GM12865 (cell line): ENCODE measurements at places on chromosomes 11 and 22.

DNA sequence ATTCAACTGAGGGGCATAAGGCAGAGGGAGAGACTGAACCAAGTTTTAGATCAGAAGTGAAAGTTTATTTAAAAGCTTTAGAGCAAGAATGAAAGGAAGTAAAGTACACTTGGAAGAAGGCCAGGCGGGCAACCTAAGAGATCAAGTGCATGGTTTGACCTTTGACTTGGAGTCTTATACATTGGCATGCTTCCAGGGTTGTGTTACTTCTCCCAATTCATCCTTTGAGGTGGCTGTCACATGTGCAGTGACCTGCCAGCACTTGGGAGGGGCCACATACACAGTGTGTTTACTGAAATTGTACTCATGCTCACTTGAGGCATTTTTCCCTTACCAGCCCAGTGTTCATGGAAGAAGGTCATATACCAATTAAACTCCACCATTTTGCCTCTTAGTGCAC is 30.4 kb downstream of the CYP2R1 start:
- no peak for DNase-seq

- DNase-seq: no peak
These were observed 41.0 kb upstream of the EIF3D start for GRCh38 chr22:36569999-36570398.

DNA sequence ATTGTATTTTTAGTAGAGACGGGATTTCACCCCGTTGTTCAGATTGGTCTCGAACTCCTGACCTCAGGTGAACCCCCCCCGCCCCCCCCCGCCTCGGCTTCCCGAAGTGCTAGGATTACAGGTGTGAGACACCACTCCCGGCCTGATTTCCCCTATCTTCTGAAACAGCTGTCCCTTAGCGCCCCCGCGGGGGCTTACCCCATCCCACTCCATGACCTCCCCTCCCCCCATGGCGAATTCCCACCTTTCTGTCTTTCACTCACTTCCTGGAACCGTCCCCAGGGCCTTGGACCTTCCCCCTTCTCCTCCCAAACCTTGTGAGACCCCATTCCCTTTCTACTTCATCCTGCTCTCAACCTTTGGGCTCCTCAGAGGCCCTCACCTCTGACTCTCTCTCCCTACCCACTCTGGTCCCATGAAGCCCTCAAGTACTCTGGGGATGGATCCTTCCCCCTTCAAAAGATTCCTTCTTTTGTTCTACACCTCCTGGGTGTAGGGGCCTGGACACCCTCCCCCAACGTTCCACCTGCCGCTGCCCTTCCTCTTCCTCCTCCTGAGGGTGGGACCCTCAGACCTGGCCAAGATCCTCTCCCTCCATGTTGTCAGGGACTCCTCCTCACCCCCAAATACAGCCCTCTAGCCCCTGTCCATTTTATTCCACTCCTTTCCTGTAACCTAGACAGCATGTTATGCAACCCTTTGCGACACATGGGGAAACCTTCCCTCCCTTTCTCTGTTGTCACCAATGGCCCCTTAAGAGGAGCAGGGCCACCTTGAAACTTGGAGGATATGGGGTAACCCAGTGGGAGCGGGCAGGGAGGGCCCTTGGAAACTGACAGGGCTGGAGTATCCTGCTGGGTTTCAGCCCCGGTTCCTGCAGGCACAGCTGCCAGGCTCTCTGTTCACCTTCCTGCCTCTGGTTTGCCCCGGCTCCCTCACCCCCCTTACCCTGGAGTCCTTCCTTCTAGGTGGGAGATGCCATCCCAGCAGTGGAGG is 1.1 kb downstream of the PRDX5 start:
- no peak for DNase-seq

DNA sequence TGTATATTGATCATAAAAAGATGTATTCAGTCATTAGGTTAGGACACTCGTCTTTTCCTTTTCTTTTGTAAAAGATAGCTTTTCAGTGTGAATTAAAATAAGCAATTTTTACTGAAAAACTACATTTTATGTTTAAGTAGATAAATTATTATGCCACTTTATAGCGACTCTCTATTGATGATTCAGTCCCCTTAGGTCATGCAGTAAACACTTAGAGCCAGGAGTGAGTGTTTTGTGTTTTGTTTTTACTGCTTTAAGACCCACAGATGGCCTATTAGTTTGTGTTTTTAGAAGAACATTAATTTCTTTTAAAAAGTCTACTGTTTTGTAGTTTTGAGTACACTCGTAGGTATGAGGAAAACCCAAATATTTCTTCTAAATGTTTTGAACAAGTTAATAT is 86.6 kb downstream of the YAP1 start:
- no peak for DNase-seq

- no peak for DNase-seq
These were observed 119.6 kb upstream of the IGLL5 start for GRCh38 chr22:22767876-22768602.

DNA sequence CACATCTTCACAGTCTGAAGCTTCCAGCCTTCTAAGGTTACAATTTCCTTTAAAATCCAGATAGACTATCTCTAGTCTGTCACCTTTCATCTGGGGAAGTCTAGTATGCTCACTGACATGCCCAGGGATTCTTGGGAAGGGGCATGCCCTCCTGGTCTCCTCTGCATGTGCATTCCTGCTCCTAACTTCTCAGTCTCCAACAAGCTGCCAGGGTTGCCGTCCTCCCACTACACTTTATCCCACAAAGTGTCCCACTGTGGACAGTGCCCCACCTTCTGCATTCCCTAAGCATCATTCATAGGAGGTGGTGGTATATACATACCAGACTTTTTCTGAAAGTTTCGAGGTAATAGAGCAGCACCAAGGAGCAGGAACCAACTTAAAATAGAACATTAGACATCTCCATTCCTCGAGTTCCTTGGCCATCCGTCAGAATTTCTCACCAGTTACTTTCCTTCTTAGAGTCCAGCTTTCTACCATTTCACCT is 28.7 kb downstream of the EIF3F start:
- DNase-seq: no peak

GRCh38 chr11:5703741-5704536 is 14.3 kb downstream of the TRIM22 start:
- no peak for DNase-seq

- DNase-seq: no peak
These were observed 3.5 kb downstream of the DDTL start for GRCh38 chr22:23970201-23970641.

DNA sequence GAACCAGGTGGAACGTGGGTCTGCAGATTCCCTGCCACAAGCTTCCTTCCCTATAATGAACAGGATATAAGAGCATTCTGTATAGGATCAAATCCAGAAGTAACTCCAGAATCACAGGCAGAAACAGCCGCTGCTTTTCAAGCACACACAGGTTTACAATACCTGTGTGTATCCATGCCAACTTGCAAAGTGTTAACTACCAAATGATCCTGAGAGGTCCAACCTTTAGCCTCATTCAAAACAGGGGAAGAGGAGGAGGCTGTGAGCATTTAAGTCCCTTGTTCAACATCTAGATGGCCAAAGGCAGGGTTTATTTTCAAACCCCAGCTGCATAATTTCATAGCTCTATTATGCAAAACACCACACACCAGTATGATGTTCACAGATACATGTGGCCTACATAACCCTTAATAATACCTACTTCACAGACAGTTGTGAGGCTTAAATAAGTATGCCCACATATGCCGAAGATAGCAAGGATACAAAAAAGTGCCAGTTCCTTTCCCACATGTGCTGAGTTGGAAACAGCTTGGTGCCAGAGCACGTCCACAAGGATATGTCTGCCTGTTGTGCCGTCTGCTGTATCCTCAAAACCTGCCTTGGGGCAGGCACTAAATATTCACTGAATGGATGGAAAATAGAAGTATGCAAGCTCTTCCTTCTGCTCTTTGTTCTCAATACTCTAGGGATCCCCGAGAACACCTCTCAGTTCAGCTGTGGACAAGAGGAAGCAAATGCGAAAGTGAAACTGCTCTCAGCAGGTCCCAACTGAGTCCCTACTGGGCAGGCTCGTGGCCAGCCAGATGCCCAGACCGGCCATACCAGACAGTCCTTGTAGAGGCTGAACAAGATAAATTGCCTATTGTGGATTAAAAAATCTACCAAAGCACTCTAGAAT is 66.8 kb downstream of the LARGE1 start:
- DNase-seq: peak; percentile 88

DNA sequence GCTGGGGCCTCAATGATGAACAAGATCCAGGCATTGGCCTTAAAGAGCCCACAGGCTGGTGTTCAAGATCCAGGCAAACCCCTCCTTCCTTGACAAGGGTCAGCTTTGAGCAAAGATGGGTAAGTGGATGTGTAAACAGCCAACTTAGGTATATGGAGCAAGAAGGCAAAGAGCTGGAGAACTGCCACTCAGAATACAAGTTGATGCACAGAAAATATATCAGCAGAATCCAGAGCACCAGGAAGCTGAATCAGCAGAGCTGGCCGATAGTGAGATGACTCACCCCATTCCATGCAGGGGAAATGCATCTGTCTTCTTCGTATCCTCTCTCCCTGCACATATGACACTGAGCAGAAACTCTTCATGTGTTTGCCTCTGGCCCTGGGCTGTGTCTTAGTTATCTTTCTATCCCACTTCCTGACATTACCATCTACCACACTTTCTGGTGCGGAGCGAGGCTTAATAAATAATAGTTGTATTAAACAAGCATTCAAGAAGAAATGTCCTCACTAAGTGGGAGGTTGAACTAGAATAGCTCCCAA is 57.8 kb downstream of the ENDOD1 start:
- no peak for DNase-seq

DNA sequence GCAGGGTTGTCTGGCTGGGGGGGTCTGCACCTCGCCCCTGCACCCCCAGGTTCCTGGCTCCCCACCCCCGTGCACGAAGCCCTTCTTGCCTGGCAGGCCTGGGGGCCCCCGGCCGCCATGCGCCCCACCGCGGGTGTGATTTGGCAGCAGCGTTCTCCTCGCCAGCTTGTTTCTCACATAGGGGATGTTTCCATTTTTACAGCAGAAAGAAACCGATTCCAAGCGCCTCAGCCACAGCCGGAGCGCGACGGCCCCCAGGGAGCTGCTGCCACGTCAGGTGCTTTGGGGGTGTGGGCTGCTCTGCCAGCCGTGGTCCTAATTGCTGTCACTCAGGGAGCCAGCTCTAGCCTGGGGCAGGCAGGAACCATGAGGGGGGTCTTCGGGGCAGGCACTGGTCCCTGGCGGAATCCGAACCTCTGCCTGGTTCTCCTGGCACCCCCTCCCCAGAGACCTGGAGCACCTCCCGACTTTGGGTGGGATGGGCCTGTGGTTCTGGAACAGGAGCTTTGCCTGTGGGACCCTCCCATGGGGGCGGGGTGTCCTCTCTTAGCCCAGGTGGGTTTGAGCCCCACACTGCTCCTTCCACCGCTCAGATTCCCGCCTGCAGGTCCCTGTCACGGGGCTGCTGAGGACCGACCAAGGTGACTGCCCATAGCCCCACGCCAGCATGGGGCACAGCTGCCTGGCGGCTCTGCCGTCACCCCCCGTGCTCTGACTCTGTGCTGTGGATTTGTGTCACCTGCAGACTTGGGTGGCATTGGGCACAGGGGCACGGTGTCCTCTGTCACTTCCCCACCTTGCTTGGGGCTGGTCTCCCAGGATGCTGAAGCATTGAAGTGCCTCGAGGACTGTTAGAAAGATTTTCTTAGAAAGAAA is 54.0 kb downstream of the RTN4R start:
- peak; percentile 28 for DNase-seq

DNA sequence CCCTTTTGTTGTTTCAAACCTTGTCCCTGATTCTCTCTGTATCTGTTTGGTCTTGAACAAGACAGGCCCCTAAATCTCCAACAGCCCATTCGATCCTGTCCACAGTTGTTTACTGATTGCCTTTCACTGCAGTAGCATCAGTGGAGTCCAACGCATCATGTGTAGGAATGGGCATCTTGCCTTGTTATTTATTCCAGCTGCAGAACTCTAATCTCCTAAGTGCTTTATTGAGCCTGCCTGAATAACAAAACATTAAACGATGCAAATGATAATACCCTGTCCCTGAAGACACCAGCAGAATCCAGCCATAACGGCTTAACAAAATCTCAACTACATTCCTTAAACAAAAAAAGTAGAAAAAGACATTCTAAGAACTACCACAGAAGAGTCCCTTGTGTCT is 50.1 kb downstream of the SLC35F2 start:
- no peak for DNase-seq

- DNase-seq: no peak
These were observed at the start of gene SULT4A1 for GRCh38 chr22:43862074-43862881. Gene SULT4A1 (minus strand): TSS chr22:43862513. CDS start chr22:43862382, 131 bp downstream.

DNA sequence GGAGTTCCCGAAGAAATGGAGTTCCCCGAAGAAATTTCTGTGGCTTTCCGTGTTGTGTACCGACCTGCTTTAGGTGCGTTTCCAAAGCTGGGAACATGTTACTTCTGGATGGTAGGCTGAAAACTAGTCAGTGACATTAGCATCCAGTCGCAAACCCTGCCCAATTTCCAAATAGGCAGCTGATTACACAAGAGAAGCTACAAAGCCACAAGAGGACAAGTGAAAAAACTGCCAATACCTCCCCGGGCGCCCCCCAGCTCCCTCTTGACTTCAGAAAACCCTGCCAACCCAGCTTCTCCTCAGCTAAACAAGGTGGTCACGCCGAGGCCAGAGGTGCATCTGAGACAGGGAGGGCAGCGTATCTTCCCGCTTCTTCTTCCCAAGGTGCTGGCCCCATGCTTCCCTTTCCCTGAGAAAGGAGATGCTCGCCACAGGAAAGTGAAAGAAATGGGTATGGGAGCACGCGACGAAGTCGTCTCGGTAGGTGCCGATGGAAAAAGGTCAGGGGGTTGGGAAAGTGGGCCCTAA is 551 bp downstream of the AGBL2 start:
- DNase-seq: peak; percentile 18

- no peak for DNase-seq
These were observed 205.1 kb downstream of the SNX19 start for GRCh38 chr11:130711193-130711592.

DNA sequence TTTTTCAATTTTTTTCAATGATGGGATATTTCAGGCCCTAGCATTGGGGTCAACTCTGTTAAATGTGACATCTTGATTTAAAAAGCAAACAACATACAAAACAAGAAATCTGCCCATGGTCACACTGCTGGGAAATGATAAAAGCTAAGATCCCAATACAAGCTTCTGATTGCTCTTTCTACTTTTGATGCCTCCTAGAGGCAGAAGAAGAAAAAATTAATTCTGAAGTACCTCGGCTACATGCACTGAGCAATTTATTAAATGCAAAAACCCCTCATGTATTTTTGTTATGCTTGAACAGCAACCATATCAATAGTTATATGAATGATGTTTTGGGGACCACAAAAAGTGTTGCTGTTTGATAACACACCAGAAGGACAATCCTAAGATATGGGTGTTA is 342.1 kb upstream of the NARS2 start:
- DNase-seq: no peak

DNA sequence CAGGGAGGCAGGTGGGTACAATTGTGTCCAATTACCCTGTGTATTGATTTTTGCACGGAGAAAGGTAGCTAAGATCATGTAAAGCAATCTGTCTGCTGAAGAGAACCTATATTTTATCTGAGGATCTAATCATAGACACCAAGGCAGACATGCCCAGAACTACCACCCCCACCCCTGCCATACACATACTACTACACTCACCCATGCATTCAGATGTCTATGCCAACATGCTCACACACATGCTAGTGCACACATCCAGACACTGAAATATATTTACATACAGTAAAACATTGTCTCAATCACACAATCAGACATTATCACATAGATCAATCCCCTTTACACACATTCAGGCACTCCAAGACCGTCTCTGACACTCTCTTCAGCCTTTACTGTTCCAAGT is 1.8 kb downstream of the SCN3B start:
- no peak for DNase-seq
